ENCODE measurements at places on chromosomes 11 and 22.

GRCh38 chr11:104053743-104054478, 17.5 kb downstream of the DDI1 start:
- no peak for DNase-seq

DNA sequence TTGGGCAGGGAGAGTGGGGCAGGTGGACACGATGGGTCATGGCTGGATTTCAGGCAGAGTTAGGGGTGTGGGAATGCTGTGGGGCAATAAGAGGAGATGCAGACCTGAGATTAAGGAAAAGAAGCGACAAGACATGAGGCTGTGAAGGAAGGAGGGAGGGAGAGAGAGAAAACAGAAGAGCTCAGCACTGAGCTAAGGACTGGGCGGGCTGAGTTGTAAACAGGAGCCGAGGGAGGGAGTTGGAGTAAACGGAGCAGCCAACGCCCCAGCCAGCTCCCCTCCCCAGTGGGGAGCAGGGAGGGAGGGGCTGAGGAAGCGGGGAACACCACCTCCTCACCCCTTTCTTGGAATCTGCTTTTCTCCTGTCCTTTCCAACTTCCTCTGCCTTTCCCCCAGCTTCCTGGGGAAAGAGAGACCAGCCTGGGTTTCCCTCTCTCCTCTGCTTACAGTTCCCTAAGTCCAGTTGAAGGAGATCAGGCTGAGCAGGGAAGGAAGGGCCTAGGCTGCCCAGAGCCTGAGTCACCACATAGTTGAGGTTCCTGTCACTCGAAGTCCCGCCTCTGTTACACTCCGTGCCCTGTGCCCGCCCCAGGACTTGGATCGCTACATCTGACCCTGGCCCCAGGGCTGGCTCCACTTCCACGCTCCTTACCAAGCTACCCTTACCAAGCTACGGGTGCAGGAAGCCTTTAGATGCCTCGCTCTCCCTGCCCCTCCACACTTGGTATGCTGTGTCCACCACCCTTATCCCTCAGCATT, 6.7 kb upstream of the AHNAK start:
- DNase-seq, result peak; percentile 85

GRCh38 chr22:44847380-44847779, 95.0 kb downstream of the ARHGAP8 start:
- DNase-seq, result no peak

- DNase-seq, result no peak
Measured at GRCh38 chr22:48635816-48636215, 1191.9 kb downstream of the BRD1 start.

GRCh38 chr11:70326365-70326811, 55.9 kb downstream of the PPFIA1 start:
- DNase-seq, result no peak

GRCh38 chr11:113458189-113458588, 17.0 kb downstream of the DRD2 start:
- no peak for DNase-seq

- no peak for DNase-seq
Measured at GRCh38 chr22:33789690-33790253, 130.5 kb downstream of the LARGE1 start.

DNA sequence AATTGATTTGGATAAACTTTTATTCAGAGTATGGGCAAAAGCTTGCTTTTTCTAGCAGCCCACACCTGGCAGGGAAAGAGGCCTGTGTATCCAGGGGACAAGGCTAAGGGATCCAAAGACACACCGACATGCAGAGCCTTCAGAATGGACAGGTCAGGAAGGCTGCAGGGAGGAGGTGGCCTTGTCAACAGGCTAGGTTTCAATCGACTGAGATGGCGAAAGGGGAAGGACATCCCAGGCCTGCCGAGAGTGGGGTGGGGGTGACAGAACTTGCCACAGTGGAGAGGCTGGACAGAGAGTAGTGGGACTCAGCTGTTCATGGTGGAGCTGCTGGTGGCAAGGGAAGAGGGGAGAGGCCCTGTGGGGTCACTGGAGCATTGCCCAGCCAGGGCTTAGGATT, 5.3 kb upstream of the SLC39A13 start:
- DNase-seq, result no peak

GRCh38 chr22:17795661-17796548, 21.6 kb upstream of the BID start:
- DNase-seq, result no peak

DNA sequence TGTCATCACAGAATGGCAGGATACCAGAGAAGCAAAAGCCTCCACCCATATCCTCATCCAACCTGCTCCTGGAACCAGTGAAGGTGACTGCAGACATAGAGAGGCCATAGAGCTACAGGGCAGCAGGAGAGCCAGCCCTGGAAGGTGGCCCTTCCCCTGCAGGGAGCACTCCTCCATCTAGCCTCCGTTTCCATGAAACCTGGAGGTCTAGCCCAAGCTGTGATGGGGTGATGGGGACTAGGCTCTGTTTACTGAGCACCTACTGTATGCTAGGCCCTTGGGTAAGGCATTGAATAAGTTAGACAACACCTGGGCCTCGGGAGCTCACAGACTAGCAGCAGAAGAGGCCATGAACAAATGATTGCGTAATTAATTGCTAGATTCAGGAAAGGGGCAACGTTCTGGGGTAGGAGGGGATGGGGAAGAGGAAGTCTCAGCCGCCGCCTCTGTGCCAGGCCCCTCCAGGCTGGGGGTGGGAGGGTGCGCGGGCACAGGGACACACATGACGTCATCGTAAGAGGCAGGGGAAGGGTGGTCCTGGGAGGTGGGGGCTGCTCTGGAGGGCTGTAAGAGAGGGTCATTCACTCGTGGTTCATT, 784 bp upstream of the SYNGR1 start:
- peak; percentile 49 for DNase-seq

DNA sequence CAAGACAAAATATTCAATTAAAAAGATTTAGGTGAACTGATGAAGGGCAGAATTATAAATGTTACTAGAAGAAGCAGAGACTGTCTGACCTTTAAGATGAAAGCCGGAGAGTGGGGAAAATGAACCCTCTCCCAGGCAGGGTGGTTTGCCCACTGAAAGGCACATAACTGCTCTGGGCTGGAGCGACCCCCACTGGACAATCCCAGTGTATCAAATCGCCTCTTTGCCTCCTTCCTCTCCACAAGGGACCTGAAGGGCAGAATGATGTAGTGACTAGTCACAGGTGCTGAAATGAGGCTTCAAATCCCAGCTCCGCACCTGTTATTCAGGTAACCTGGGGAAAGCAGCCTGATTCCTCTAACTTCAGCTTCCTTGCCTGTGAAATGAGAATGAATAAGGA, 69.0 kb downstream of the EFCAB6 start:
- DNase-seq, result peak; percentile 11

DNA sequence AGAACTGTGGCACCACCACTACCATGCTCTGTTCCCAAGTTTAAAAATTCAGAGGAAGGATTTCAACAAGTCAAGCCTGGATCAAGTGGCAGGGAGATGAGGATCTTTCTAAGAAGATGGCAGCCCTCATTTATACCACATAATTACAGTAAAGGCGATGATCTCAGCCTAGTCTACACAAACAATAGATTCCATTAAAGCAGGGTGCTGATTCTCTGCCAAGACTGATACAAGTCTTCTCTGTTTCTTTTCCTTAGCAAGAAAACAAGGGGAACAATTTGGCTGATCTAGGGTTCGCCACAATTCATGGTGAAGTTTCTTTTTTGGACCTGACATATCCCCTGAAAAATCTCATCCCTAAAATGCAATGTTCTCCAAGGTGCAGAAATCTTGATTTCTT, 73.9 kb downstream of the PPFIBP2 start:
- no peak for DNase-seq

- no peak for DNase-seq
Measured at GRCh38 chr11:102891736-102892135, 17.0 kb upstream of the MMP12 start.

DNA sequence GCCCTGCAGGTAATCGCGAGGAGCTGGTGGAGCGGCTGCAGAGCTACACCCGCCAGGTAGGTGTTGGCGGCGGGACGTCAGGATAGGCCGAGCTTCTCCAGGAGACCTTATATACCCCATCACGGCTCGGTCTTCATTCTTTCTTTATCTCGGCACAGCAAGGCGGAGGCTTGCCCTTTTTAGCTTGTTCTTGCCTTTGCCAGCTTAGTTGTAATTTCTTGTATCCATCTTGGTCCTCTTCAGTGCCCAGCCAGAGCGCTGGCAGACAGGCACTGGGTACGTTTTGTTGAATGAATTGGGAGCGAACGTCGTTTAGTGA, 459 bp downstream of the SF3B2 start:
- DNase-seq, result no peak

GRCh38 chr11:107769189-107769588, 57.3 kb upstream of the SLN start:
- DNase-seq, result no peak

GRCh38 chr11:65102142-65103095, 6.4 kb downstream of the VPS51 start:
- DNase-seq, result no peak

DNA sequence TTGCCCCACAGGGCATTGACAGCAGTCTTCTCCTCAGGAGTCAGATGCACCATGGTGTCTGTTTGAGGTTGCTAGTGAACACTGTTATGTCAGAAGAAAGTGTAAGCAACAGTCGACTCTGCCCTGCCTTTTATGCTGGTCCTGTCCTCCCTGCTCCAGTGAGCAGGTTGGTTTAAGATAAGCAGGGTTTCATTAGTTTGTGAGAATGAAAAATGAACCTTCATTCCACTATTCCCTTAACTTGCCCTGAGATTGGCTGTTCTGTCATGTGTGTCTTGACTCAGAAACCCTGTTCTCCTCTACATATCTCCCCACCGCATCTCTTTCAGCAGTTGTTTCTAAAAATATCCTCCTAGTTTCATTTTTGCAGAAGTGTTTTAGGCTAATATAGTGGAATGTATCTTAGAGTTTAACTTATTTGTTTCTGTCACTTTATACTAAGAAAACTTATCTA, at the start of gene HBD:
TSS of gene HBD (minus strand) at position 103 of the 454 bp plus-strand sequence. CDS start at position 53, 50 bp downstream.
- peak; percentile 95 for DNase-seq

DNA sequence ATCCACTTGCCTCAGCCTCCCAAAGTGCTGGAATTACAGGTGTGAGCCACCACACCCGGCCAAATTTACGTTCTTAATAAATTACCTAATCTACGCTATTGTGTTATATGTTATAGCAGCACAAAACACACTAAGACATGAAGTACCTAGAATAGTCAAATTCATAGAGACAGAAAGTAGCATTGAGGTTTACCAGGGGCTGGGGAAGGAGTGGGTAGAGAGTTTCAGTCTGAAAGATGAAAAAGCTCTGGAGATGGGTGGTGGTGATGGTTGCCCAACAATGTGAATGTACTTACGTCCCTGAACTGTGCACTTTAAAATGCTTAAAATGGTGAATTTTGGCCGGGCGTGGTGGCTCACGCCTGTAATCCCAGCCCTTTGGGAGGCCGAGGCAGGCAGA, 65.7 kb upstream of the NUP50 start:
- no peak for DNase-seq

- DNase-seq, result no peak
Measured at GRCh38 chr11:116472651-116473050, 300.1 kb downstream of the BUD13 start.

GRCh38 chr11:69320756-69321741, 27.1 kb downstream of the MYEOV start:
- DNase-seq, result no peak

DNA sequence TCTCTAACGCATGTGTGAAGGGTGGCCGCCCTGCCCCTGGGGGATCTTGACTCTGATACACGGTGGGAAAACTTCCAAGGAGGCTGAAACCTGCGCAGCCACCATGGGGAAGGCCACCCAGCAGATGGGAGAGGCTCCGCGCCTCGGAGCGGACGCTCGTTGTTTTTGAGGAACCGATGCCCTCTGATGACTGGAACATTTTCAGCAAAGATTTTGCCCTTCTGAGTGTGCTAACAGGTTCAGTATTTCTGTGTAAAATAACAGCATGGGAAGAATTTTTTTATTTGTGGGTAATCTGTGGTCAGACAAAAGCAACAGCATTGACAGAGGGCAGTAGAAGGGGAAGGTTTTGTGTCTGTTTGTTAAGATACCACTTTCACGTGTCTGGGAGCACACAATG, 16.7 kb downstream of the MB start:
- no peak for DNase-seq

- DNase-seq, result no peak
Measured at GRCh38 chr11:10114593-10115404, 179.2 kb downstream of the SBF2 start.

GRCh38 chr11:15662285-15662684, 547.6 kb downstream of the INSC start:
- DNase-seq, result no peak

DNA sequence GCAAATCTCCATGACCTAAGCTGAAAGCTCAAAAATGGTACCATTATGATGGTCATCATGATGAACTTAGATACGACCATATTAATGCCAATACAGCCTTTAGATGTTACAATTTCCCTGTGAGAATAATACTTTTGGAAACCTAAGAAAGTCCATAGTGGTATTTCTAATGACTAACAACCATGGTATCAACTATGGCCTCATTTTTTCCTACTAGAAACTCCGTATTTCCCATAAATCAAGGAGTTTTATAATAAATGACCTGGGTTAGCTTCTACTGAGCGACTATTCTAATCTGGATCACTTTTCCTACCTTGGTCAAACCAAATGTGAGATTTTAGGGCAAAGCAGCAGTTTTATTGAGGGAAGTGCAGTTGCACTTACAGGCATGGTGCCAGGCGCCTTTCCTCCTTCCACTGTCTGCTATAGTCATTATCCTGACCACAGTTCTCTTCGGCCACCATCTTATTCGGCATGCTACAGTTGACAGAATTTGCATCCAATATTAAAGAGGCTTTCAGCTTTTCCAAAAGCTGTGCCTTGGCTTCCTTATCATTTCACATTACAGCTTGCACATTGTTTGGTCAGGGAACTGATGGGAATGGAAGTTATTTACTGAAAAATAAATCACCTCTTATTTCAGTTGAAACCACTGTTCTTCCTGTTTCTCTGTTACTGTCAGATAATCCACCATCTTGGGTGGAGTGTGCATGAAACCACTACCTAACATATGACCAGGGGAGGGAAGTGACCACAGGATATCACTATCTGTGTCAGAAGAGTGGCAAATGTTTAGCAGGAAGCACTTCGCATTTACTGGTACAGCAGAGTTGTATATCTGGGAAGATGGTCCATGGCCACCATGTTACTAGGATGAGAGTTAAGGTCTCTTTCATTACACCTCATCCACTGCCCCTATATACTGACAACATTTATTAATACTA, 74.5 kb upstream of the PICALM start:
- peak; percentile 98 for DNase-seq

DNA sequence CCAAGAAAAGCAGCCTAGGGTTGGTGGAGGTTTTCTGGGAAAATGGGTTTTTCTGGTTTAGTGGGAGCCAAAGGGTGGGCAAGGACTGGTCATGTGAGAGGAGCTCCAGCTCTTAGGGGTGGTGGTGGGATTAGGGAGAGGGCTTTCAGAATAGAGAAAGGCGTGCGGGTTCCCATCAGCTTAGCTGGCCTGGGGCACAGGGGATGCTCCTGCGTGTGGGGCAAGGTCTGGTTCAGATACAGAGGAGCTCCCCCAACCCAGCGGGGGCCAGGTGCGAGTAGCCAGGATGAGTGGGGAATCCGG, 644 bp downstream of the TMEM134 start:
- DNase-seq, result no peak
